ENCODE measurements at places on chromosomes 6 and 20.
A peak's percentile ranks its signal among the peaks of the same experiment; 100 is the strongest.

GRCh38 chr6:38774929-38775707 is 60.0 kb downstream of the DNAH8 start:
- no peak for DNase-seq

- no peak for DNase-seq
Observed at GRCh38 chr6:14857001-14857400, 388.9 kb upstream of the JARID2 start.

GRCh38 chr6:157430834-157431233 is 49.8 kb downstream of the ZDHHC14 start:
- no peak for DNase-seq

DNA sequence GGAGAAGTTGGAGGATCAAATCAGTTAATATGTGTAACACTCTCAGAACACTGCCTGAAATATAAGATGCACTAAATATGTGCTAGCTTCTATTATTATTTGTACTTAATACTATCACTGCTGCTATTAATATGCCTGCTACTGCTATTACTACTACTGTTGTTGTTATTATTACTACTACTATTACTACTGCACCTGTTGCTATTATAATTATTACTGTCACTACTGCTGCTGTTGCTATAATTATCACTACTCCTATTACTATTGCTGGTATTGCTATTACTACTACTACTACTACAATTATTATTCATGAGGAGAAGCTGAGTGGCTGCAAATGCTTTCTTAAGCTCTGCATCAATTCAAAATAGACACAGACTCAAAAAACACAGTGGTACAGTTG is 16.7 kb upstream of the SSTR4 start:
- no peak for DNase-seq

- DNase-seq, result peak; percentile 8
Observed at GRCh38 chr6:20117474-20117873, 94.8 kb downstream of the MBOAT1 start.

DNA sequence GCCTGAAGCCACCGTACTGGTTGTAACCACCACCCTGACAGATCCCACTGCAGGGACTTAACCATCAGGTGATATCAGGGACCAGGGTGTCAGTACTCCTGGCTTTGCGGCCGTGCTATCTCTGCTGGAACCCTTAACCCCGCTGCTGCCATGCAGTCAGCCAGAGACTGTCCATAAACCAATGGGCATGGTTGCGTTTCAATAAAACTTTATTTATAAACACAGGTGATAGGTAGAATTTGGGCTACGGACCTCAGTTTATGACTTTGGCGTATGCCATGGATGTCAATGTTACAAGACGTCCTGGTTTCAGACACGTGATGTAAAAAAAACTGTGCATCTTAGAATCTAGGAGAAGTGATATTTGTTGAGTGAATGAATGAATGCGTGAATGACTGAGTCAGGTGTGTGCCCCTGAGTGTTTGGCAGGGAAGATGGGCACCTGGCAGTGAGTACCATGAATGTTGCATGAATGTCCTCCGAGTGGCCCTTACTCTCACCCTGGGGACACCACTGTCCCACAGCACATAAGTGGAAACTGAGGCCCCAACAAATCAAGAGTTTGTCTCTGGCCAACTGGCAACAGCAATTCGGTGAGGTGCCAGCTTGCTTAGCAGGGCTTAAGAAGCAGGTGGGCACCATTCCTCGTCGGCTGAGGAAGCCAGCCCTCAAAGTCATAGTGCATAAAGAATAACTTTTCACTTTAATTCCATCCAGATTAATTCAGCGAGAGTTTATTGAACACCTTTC is 64.0 kb upstream of the APCDD1L start:
- DNase-seq, result no peak

- no peak for DNase-seq
Observed at GRCh38 chr6:47267301-47267700, 42.4 kb downstream of the TNFRSF21 start.

DNA sequence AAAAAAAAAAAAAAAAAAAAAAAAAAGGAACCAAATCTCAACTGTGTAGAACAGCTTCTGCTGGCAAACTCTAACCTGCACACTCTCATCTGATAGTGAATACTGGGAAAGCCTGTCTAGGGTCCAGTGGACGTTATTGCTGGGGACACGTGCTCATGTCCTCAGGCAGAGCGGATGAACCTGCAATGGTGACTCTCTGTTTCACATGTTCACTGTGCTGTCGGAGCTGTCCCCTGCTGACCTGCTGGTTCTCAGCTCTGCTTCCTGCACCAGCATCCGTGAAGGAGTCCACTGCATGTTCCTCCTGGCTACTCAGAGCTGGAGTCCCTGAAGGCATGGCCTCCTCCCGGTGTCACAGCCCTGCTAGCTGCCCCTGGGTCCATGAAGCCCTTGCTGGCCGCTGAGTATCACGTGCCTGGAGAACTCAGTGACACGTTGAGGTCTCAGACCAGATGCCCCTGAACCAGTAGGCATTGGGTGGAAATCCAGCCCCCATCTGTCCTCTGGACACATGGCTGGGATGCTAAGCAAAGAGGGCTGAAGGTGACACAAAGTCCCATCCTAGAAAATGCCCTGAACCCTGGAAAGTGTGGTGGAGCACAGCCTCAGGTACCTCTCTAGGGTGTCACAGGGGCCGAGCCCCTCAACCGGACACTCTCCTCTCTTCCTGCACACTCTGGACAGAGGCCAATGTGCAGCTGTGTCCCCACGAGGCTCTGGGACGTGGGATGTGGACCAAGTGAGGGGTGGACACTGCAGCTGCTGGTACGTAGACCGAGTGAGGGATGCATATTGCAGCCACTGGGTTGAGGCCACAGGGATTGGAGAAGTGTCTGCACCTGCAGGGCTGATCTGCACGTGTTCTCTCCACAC is 54.9 kb upstream of the FRMD1 start:
- DNase-seq, result no peak

- no peak for DNase-seq
Observed at GRCh38 chr6:40705354-40705753, 118.2 kb upstream of the LRFN2 start.

DNA sequence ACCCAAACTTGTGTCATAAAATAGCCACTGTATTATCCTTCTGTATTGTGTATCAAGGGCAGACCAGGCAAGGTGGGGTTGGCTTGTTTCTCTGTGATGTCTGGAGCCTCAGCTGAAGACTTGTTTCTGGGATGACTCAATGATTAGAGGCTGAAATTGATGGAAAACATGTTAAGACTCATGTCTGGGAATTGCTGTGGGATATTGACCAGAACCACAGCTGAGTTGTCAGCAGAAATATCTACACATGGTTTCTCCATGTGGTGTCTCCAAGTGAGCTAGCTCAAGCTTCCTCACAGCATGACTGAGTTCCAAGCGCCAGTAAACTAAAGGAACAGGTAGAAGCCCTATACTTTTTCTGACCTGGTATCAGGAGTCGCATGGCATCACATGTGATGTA is 128.5 kb upstream of the SYNDIG1 start:
- DNase-seq, result peak; percentile 49

- DNase-seq, result peak; percentile 5
Observed at GRCh38 chr20:13147071-13147963, 73.8 kb upstream of the ISM1 start.

- no peak for DNase-seq
Observed at GRCh38 chr20:38181207-38181801, 16.2 kb upstream of the TGM2 start.

DNA sequence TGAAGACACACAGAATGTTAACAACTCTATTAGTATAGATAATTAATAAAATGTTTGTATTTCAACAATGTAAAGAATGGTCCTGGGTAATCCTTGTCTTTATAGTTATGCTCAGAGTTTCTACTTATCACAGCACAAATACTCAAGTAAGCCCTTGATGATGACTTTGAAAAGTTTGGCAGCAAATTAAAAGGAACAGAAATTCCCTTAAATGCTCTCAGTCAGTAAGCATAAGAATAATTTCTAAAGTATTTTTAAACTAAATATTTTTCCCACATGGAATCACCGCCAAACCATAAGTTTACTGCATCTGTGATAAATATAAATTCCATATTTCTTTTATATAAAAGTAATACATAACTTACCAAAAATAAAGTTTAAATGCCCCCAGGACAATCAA is 96.1 kb downstream of the COL12A1 start:
- DNase-seq, result no peak

DNA sequence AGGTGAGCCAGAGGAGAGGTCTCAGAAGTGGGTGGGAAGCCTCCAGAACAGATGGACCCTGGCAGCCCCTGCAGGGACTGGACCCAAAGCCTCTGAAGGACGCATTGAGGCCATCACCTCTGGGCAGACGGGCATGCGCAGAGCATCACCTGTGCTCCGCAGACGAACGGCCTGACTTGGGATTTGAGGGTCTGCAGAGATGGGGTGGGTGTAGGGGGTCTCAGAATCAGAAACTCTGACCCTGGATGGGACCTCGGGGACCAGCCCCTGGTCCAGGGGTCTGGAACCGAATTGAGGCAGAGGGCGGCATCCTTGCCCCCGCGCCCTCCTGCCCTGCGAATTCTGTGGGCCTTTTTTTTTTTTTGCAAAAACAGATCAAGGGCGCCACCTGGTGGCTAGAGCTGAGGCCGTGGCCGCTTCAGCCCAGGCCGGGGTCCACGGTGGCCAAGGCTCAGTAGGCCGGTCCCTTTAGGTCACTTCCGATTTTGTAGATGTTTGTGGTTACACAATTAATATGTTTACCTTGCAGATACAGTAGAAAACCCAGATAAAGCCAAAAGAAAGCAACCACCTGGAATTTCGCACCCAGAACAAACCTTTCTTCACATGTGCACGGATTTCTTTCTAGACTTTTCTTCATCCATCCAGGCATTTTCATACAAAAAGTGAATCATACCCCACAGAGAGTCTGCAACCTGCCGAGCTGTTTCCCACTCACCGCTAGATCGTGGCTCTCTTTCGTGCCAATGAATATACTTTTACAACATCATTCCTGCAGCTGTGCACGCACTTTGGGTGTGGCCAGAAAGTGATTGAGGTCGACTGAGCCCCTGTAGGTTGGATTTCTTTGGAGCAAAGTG is 25.9 kb downstream of the ZBP1 start:
- peak; percentile 7 for DNase-seq

DNA sequence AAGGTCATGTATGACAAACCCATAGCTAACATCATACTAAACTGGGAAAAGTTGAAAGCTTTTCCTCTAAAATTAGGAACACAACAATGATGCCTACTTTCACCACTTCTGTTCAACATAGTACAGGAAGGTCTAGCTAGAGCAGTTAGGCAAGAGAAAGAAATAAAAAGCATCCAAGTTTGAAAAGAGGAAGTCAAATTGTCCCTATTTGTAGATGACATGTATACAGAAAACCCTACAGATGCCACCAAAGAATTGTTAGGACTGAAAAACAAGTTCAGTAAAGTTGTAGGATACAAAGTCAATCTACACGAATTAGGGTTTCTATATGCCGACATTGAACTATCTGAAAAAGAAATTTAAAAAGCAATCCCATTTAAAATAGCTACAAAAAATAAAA is 89.4 kb upstream of the GLP1R start:
- no peak for DNase-seq

- peak; percentile 27 for DNase-seq
Observed at GRCh38 chr6:47180633-47181032, 129.1 kb downstream of the TNFRSF21 start.

- no peak for DNase-seq
Observed at GRCh38 chr6:156957931-156958547, 180.9 kb downstream of the ARID1B start.

DNA sequence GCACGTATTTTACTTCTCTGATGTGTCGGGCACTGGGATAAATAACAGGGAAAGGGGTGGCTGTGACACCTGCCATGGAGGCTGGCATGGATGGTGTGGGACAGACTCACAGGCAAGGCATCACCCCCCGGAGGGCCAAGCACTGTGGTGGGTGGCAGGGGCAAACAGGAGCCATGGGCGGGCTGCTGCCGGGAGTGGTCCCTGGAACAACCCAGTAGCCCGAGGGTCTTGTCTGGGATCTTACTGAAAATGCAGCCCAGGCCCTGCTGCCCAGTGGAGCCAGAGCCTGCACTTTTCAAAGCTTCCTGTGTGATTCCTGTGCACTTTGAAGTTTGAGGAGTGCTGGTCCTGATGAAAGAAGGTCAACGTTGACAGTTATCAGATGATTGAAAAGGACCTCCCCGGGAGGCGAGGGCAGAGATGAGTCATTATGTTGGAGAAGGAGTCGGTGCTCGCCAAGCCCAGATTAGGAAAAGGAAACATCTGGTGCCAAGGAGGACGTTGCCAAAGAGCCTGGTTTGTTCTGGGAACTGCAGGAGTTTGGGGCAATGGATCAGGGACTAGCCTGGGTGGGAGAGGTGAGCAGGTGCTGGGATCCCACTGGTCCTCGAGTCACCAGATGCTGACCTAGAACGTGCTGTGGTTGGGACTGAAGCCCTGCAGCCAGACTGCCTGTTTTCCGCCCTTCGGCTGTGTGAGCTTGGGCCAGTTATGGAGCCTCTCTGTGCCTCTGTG is 130.0 kb upstream of the GGTLC1 start:
- DNase-seq, result peak; percentile 49

DNA sequence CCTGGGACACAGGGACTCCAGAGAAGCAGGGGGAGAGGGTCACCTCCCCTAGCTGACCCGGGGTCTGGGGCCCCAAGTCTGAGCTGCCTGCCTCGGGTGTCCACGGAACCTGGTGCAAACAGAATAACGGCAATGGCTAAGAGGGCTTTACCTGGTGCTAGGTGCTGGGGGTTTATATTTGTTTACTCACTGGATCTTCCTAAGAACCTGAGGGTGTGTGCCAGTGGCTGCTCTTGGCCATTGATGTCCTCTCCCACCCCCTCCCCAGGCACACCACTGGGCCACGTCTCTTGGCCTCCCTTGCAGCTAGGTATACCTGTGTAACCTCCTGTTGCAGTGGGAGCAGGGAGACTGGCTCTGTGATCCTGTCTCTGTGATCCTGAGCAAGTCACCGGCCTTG is 157.9 kb upstream of the MLN start:
- no peak for DNase-seq

DNA sequence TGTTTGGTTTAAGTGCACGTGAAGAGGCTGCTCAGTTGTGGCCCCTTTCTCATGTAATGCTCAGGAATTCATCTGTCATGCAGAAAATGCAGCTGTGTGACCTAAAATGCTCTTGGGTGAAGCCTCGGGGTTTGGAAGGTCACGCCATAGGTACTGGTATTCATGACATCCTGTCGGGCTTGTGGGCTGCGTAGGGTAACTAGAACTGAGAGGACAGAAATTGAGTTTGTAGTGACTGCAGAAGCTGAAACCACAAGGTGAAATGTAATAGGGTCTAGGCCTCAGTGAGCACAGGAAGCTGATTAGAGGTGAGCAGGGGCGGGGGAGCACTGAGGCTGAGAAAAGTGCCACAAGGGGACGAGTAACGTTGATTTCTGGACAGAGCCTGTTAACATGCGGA is 128.8 kb downstream of the SOBP start:
- no peak for DNase-seq

DNA sequence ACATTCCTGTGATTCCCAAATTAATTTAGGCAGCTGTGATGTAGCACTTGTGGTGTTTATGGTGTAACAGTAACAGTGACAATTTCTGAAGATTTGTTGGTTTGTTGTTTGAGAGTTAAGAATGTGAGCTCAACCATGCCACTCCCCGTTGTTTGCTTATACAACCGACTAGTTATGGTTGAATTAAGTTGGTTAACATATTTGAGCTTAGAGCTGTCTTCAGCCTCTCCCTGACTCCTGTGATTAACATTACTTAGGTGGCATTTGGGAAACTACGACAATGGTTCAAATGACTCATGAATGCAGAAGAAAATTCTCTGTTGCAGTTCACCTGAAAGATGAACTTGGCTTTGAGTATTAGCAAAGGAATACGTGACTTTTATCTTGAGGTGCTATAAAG is 35.9 kb upstream of the PRL start:
- DNase-seq, result no peak

GRCh38 chr20:43755390-43755789 is 28.6 kb upstream of the GTSF1L start:
- DNase-seq, result peak; percentile 79

- no peak for DNase-seq
Observed at GRCh38 chr20:15708984-15709598, 864.2 kb downstream of the KIF16B start.

Data from fibroblast of skin of abdomen (primary cell).